ENCODE measurements at places on chromosomes 5 and 9. TPM values are rescaled to one million over a fixed set of nuclear protein-coding genes. Genes with fewer than 3 reads are reported as not detected.

The GLE1 gene
- 17.4 TPM for total RNA-seq

The CNTLN gene
- total RNA-seq, result 14.6 TPM

DNA sequence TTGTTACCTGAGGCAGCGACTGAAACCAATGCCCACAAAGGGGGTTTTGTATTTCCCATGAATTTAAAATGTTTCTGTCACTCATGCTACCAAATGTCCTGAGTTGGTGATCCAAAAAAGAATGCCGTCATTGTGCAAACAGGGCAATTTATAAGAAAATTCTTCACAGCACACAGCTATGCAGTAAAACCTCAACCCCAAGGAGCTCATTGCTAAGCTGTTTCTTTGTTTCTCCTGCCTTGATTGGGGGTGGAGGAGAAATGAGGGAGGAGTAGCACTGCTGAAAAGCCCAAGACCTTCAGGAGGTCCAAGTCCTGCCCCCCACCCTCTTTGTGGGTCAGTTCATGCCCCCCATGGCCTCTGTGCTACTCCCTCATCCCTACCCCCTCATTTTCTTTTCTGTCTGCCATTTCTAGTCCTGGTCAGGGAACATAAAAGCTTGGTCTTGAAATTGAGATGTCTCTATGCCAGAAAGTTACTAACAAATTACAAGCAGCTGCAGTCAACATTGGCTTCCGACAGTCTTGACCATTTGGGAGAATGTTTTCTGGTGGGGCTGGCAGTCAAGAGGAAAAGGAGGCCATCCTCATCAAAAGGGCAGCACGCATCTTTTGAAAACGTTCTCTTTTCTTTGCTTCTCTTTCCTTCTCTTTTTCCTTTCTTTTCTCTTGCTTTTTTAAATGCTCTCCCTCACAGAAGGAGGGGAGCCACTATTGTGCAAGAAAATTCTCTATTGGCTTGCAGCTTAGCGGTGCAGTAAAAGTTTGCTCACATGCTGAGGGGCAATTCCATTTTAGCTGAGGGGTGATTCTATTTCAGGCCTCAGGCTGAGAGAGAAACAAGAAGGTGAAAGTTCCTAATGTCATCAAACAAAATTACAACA lies 133.3 kb downstream of the GCNT1 start:
- DNase-seq, result no peak

DNA sequence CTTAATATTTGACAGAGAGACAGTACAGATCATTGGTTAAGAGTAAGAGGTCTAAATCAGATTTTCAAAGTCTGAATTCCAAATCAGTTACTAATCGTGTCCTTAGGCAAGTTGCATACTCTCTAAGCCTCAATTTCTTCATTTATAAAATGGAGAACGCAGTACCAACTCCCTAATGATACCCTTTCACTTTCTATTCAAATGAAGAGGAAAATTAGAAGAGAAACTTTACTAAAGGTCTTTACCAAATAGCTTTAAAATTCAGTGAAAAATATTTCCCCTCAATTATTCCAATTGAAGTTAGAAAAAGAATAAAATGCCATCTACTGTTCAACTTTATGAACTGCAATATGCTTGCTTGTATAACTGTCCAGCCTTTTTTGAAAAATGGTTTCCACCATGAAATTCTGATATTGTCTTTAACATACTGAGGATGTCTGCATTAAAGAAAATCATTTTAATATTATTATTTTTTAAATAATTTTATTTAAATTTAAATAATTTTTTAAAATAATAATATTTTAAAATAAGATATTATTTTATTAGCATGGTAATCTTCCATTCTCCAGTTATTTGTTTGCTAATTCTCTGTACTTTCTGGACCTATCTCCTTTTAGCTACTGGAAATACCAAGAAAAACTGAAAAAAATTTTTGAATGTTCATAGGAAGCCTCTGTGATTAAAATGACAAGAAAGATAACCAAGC lies 36.0 kb downstream of the POC5 start:
- no peak for DNase-seq

DNA sequence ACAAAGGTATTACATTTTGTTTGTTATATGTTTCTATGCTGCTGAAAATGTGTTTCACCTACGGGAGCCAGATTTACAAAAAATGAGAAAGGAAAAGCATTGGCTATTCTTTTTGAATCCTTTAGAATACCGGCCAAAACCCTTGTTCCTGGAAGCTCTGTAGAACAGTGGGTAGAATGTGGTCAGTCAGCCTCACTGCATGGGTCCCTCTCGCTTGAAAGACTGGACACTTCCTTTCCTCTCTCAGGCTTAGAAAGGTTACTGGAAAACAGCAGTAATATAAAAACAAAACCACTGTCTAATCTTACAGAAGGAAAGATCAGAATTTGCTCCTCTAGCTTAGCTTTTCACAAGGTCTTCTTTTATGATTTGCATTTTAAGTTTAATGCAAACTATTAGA lies 45.1 kb downstream of the OSTF1 start:
- no peak for DNase-seq

DNA sequence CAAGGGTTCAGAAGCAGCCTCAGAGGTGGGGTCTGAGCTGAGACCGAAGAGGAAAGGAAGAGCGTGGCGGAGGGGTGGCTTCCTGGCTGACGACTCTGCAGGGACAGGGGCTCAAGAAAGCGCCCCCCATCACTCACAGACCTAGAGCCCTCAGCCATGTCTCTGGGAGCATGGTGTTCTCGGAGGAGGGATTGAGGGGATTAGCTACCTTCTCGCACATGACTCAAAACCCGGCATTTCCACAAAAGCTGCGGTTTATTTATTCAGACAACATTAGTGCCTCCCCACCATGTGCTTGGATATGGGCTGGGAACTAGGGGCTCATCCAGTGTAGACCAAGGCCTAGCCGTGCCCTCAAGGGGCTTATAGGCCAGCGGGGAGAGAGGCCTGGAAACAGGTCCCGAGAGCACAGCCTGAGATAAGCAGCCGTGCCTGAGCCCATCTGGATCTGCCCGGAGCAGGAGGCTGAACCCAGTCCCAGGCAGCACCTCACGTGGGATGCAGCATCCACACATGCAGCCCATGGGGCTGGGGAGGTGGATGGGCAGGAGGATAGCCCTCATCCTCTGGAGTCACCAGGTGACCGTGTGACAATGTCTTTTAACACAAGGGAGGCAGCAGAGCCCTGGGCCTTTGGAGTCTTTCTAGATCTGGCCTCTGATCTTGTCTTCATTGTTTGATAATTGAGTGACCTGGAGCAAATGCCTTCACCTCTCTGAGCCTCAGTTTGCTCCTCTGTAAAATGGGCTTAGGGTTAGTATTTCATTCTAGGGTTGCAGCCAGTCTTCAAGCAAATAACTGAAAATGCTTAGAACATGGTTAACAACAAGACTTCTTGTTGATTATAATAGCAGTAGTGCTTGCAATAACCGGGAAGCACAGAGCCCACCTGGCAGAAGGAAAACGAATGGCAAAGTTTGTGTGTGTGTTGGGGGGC lies 878 bp upstream of the HMCN2 start:
- no peak for DNase-seq
